ENCODE measurements at places on chromosomes 16 and 17.

DNA sequence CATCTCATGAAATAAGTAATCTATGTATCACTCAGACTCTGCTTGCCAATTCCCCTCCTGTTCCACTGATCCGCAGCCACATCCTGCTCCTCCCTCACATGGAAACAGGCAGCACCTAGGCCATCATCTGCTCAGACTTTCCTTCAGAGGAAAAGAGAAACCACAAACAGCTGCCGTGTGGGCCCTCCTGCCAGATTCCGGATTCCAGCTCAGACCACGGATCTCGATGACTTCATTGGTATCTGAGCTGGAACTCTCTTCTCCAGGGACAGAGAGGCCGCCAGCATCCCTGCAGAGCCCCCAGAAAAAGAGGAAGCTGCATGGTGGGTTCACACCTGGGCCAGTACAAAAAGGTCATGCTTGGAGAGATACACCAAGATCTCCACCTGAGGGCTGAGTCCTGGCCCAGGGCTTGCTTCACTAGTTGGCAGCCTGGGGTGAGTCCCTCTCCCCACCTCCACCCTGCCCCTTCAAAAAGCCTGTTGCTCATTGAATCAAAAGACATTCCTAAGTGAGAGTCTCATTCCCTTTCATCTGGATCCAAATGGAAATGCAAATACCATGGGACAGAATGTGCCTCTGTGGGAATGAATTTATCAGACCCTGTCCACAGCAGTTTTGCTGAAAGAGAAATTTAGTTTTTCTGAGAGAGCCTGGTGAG, 47.2 kb downstream of the HOXB1 start:
- DNase-seq: peak; percentile 79

DNA sequence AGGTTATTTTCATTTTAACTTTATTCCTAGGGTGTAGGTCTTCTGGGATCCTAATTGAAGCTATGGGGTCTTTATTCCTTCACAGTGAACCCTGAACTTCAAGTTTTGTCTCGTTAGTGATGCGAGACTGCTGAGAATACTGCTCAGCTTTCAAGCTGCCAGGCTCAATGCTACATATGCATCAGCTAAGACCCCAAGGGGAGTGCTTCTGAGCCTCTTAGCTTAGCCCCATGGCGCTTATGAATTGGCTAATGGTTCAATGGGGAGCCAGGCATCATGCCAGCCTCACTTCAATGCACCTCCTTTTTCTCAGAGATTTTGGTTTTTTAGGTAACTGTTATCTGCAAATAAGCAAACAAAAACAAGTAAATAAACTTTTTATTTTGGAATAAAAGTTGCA, 94.1 kb upstream of the SIAH1 start:
- DNase-seq: no peak

GRCh38 chr16:979859-980594, 1.5 kb upstream of the SOX8 start:
- DNase-seq: no peak

- no peak for DNase-seq
Observed at GRCh38 chr17:16281351-16281750, 64.3 kb downstream of the PIGL start.

GRCh38 chr17:77928519-77929179, 29.9 kb upstream of the TNRC6C start:
- DNase-seq: no peak

Measured in dermis blood vessel endothelial cell (primary cell).